ENCODE measurements at places on chromosomes 16 and 17.

DNA sequence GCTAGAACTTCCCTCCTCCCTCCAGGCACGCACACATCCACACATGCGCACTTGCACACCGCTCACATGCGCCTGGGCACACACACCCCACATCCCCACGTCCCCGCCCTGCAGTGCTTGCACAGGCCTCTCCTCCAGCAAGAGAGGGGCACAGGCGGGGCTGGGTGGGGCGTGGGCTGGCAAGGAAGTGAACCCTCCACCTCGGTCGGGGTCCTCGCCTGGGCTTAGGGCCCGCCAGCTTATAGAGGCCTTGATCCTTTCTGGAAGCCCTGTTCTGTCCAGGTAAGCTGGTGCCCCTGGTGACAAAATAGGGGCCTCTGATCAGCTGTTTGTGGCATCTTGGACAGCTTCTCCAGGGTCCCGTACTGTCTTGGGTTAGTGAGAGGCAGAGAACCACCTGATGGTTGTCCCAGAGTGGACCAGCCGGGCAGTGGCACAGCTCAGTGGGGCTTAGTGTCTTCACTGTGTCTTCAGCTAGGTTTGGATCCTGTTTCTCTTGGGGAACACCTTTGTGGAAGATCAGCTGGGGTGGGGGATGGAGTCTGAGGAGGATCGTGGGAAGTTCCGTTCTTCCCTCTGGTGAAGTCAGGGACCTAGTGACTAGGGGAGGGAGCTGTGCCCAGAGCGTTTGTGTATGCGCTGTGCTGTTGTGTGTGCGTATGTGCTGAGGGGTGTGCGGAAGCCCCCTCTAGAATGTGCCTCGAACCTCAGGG lies 12.1 kb downstream of the TBX4 start:
- no peak for DNase-seq

GRCh38 chr16:21103941-21104860 lies 46.4 kb downstream of the DNAH3 start:
- no peak for DNase-seq

DNA sequence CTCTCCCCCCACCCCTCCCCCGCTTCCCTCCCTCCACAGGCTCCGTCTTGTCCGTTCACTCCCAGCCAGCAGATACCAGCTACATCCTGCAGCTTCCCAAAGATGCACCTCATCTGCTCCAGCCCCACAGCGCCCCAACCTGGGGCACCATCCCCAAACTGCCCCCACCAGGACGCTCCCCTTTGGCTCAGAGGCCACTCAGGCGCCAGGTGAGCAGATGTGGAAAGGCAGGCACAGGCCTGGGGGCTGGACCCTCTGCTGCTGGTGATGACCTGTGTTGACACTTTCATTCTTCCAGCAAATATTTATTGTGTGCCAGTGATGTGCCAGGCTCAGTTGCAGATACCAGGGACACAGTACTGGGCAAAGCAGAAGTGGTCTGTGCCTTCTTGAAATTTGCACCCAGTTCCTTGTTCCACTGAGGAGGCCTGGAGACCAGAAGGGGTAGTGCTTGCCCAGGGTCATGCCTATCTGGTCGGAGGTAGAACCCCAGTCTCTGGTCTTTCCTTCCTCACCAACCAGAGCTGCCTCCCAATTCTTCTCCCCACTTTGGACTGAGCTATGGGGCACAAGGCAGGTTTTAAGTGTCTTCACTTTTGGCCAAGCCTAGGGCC lies 10.3 kb upstream of the ABCC3 start:
- no peak for DNase-seq

GRCh38 chr17:61323909-61324868 lies 75.5 kb upstream of the TBX2 start:
- DNase-seq: no peak

- no peak for DNase-seq
These were observed 1426.5 kb downstream of the CDH11 start for GRCh38 chr16:63695347-63695746.

- DNase-seq: no peak
These were observed 59.4 kb upstream of the ASIC2 start for GRCh38 chr17:33352526-33352925.

DNA sequence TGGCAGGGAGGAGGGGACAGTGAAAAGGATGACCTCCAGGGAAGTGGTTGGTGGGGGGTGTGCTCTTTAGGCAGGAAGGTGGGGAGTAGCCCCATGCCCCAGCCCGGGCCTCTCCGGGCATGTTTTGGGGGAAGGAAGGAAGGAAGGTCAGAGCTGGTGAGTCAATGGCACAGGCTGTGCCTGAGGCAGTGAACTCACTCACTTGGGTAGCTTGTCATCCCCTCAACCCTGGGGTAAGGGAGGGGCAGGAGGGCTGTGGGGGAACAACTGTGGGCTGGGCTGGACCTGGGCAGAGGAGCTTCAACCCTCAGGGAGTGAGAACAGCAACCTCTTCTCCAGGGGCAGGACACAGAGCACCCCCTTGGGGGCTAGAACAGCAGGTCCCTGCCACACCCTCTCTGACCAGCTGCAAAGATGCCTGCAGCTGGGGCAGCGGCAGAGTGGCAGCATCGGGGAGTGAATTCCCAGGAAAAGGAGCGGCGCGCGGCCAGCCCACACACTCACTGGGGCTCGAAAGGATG lies 6.3 kb downstream of the CSF3 start:
- DNase-seq: no peak

DNA sequence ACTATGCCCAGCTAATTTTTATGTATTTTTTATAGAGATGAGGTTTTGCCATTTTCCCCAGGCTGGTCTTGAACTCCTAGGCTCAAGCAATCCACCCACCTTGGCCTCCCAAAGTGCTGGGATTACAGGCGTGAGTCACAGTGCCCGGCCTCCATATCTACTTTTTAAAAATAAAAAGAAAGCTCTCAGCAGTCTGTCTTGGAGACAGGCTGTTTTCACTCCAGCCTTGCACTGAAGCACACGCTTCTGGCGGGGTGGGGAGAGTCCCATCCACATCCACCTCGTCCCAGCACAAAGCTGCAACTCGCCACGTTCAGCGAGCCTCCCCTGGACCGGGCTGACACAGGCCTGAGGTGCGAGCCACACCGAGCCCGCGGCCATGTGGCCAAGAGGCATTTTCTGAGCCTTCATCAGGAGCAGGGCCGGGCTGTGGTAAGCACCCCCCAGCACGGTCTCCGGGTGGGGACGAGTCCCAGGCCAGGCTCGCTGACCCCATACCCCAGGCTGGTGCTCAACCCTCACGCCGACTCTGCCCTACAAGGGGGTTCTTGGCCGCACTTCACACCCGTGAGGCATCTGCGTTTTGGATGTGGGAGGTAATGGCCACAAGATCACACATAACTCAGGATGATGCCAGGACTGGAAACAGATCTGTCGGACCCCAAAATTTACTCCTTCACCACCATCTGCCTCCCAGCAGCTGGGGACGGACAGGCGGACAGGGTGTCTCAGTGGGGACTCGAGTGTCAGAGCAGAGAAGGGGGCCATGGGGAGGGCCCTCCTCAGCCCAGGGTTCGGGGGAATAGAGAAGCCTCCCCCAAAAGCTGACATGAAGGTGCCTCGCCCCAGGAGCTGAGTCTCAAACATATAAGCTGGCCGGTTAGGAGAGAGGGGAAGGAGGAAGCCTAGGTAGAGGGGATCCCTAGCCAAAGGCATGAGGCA lies 28.6 kb downstream of the TBC1D16 start:
- no peak for DNase-seq

GRCh38 chr16:47873434-47873833 lies 282.4 kb downstream of the ABCC12 start:
- DNase-seq: no peak

- DNase-seq: no peak
These were observed 15.7 kb downstream of the ZDHHC7 start for GRCh38 chr16:84995663-84996062.

DNA sequence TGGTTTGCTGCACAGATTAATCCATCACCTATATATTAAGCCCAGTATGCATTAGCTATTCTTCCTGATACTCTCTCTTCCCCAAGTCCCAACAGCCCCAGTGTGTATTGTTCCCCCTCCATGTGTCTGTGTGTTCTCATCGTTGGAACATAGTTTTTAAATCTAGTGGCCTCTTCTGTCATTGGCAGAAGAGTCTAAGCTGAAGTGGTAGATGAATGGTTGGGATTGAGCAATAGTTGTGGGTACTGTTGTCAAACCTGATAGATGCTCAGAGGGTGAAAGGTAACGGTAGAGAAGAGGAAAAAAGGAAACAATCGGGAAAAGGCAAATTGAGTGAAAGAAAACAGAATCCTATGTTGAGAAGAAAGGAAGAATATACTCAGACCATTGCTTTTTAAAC lies 29.9 kb downstream of the MAP3K3 start:
- no peak for DNase-seq

- no peak for DNase-seq
These were observed 48.7 kb downstream of the GSG1L start for GRCh38 chr16:28014851-28015250.

DNA sequence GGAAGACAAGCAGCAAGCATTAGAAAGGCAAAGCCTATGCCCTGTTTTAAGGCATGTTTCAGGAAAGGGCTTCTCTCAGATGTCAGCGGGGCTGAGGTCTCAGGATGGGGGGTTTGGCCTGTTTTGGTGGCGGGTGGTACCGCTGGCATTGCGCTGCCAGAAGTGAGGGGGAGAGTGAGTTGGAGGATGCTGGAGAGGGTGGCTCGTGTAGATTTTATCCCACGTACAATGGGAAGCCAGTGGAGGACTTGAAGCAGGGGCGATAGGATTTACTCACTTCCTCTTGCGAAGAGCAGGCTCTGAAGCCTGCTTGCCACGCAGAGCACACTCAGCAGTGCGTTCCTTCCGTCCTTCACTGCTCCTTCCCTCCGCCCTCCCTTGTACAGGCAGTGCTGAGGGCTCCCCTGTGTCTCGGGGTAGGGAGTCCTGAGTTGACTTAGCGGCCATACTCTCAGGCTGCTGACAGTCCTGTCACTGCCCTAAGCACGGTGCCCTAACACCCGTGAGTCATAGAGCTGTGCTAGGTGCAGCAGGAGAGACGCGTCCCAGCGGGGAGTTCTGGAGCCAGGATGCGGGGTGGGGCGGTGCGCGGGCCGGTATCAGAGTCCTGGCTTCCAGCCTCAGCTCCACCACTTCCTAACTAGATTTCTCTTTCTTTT lies 113.1 kb downstream of the SNX29 start:
- DNase-seq: no peak

DNA sequence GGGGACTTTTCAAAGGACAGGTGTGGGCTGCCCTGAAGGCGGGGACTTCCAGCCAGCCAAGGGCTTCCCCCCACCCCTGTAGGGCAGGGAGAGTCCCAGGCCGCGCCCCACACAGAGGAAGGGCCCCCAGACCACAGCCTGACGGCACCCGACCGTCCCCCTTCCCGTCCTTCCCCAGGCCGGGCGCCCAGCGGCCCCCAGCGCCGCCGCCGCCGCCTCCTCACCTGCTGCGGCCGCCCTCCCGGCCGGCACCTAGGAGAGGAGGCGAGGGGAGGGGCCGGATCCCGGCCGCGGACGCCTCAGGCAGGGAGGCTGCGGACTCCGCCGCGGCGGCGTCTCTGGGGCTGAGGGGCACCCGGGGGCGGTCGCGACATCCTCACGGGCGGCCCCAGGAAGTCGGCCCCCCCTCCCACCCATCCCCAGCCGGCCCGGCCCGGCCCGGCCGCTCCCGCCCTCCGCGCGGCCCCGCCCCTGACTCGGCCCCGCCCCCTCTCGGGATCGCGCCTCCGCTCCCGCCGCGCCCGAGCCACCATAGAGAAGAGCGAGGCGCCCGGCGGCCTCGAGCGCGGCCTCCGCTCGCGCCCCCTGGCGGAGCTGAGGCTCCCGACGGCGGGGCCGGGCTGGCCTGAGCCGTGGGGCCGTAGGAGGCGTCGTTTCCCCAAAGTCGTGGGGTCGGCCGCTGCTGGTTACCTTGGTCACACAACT lies 25.5 kb upstream of the RFFL start:
- DNase-seq: peak; percentile 61

DNA sequence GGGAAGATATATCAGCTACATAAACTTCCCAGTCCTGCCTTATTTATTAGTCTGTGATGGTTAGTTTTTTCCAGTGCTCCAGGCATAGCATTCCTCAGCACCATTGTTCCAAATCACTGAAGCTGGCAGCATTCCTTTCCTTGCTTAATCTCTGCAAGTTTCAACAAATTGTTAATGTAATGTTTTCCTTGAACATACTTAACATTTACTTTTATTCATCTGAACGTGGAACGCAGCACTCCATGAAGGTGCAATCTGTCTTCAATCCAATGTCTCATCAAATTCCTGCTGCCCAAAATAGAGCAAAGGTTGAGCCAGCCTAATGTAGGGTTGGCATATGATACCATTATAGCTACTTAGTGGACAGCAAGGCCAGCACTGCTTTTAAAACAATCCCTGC lies 441.1 kb upstream of the RBFOX1 start:
- DNase-seq: peak; percentile 36

DNA sequence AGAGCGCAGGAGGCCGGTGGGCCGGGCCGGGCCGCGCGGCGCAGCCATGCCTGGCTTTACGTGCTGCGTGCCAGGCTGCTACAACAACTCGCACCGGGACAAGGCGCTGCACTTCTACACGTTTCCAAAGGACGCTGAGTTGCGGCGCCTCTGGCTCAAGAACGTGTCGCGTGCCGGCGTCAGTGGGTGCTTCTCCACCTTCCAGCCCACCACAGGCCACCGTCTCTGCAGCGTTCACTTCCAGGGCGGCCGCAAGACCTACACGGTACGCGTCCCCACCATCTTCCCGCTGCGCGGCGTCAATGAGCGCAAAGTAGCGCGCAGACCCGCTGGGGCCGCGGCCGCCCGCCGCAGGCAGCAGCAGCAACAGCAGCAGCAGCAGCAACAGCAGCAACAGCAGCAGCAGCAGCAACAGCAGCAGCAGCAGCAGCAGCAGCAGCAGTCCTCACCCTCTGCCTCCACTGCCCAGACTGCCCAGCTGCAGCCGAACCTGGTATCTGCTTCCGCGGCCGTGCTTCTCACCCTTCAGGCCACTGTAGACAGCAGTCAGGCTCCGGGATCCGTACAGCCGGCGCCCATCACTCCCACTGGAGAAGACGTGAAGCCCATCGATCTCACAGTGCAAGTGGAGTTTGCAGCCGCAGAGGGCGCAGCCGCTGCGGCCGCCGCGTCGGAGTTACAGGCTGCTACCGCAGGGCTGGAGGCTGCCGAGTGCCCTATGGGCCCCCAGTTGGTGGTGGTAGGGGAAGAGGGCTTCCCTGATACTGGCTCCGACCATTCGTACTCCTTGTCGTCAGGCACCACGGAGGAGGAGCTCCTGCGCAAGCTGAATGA lies 606 bp downstream of the THAP11 start:
- DNase-seq: no peak

- DNase-seq: no peak
These were observed 203.4 kb upstream of the FOXF1 start for GRCh38 chr16:86306811-86307513.

GRCh38 chr17:36496018-36496789 lies 9.7 kb downstream of the ZNHIT3 start:
- no peak for DNase-seq

GRCh38 chr16:89446136-89446974 lies 44.0 kb downstream of the ANKRD11 start:
- no peak for DNase-seq

Data from renal cortex interstitium (tissue), 15 donors.